ENCODE measurements at places on chromosomes 3 and 15.

- DNase-seq, result no peak
Observed at GRCh38 chr15:36778531-36778930, 199.1 kb downstream of the CDIN1 start.

- no peak for DNase-seq
Observed at GRCh38 chr3:165744025-165744424, 93.2 kb downstream of the BCHE start.

- DNase-seq, result no peak
Observed at GRCh38 chr3:71672340-71672739, 52.9 kb downstream of the EIF4E3 start.

- DNase-seq, result no peak
Observed at GRCh38 chr15:60026555-60026954, 22.4 kb downstream of the FOXB1 start.

- DNase-seq, result no peak
Observed at GRCh38 chr15:60458721-60459120, 20.2 kb downstream of the ICE2 start.

- no peak for DNase-seq
Observed at GRCh38 chr3:156106721-156107373, 13.5 kb upstream of the KCNAB1 start.

GRCh38 chr3:4670352-4670751, 177.2 kb downstream of the ITPR1 start:
- no peak for DNase-seq

DNA sequence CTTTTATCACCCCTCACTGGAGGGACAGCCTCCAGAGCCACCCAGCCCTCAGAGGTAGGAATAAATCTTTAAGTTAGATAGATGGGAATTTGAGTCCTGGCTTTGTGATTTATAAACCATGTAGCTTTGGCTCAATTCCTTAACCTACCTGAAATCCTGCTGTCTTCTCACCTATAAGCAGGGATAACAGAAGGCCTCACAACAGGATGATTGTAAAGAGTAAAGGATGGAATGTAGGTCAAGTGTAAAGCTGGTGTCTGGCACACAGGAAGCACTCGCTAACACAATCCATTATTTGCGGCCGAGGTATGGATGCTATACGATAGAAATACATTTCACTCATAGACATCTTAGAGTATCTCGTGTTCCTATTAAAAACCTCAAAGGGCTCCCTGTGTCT, 162.9 kb upstream of the LRTM1 start:
- no peak for DNase-seq

GRCh38 chr3:46463868-46464241, 850 bp downstream of the LTF start:
- DNase-seq, result no peak

DNA sequence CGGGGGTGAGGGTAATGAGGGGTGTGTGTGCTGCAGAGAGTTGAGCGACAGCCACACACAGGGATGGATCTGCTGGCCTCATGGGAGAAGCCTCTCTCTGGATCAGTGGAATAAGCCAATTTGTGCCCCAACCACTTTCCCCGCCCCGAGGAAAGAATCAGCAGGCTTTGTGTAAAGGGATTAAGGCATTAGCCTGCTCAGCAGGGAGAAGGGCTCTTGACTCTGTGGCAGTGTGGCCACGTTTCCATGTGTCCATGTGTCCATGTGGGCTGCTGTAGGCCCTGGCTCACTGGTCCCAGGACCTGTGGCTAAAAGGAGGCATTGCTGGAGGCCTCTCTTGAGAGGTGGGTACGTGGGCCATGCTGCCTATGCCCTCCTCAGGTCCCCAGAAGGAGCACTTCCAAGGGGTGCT, 104.7 kb downstream of the HMG20A start:
- DNase-seq, result no peak

- no peak for DNase-seq
Observed at GRCh38 chr3:106018929-106019550, 150.2 kb upstream of the CBLB start.

GRCh38 chr15:42363487-42363886, 4.2 kb downstream of the CAPN3 start:
- no peak for DNase-seq

- DNase-seq, result no peak
Observed at GRCh38 chr3:46938118-46938517, 38.4 kb downstream of the CCDC12 start.

DNA sequence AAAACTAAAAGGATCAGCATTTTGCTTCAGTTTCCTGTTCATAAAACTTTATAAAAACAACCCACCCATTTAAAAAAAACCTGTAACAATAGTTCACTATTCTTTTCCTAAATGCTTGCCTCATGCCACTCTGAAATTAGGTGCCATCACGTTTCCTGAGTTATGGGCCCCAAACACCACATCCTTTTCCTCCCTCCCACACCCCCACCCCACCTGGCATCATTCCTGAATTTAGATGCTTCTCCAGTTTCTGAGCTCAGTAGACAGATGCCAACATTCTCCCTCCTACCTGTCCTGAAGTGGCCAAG, 11.9 kb upstream of the ARHGEF3 start:
- no peak for DNase-seq

- no peak for DNase-seq
Observed at GRCh38 chr15:55237219-55238130, 40.7 kb upstream of the RSL24D1 start.

- no peak for DNase-seq
Observed at GRCh38 chr3:190528706-190529105, 14.8 kb downstream of the IL1RAP start.

GRCh38 chr3:94778814-94779494, 716.1 kb downstream of the NSUN3 start:
- no peak for DNase-seq

DNA sequence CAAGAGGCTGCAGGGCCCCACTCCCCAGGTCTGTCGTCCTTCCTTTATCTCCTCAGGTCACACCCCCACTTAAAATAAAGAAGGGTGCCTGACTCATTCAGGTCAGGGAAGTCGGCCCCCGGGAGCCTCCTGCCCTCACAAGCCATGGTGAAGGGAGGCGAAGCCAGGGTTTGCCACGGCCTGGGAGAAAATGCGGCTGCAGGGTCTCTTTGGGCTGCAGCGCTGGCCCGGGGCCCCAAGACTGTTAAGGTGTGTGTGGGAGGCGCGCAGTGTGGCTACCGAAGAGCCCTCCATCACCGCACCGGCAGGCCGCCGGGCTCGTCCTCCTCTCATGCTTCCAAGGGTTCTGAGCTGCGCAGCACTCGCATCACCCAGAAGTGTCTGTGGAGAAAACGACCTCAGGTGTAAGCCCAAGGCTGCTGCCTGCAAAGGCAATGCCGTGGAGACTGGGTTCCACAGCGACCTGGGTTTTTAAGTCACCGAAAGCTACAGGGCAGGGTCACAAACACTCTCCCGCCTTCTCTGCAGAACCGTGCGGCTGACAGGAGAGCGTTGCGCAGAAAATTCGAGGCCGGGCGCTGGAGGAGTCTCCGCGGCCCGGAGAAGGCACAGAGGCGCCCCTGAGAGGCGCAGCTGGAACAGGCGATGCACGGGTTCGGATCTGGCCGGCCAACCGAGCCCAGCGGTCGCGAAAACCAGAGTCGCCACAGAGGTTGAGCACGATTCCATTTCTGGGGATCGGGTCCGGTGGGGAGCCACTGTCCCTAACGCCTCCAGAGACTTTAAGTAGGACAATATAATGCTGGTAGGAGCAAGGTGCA, 8.7 kb downstream of the FOXL2 start:
- DNase-seq, result no peak

GRCh38 chr3:149020839-149021252, 29.5 kb downstream of the GYG1 start:
- no peak for DNase-seq

- DNase-seq, result no peak
Observed at GRCh38 chr3:138974462-138974861, 27.4 kb downstream of the FOXL2NB start.

- DNase-seq, result no peak
Observed at GRCh38 chr15:37019479-37020433, 80.6 kb downstream of the MEIS2 start.

DNA sequence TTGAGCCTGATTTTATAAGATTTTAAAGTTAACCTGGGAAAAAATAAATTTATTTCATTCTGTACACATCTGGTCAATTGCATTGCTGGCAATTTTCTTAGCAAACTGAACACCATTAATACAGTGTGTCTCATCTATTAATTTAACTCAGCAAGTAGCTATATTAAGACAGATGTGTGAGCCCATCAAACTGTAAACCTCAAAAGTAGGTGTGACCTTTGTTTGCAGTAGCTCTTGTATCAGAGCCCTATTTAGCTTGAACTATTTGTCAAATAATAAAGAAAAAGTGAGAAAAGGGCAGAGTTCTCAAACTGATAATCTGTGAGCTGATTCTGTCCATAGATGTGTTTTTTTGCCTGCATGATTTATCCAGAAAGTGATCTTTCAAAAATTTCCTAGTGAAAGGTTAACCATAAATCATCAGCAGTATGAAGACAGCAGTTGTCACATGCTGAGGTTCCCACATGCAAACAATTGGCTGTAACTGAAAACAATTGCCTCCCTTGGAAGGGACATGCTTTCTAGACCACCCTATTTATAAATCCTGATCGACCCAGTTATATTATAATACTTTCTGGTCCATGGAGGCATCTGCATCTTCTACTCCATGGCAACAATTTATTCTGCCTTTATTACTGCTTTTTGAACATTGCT, 646.5 kb downstream of the NSUN3 start:
- no peak for DNase-seq

- no peak for DNase-seq
Observed at GRCh38 chr15:91140601-91141000, 40.5 kb downstream of the SV2B start.

DNA sequence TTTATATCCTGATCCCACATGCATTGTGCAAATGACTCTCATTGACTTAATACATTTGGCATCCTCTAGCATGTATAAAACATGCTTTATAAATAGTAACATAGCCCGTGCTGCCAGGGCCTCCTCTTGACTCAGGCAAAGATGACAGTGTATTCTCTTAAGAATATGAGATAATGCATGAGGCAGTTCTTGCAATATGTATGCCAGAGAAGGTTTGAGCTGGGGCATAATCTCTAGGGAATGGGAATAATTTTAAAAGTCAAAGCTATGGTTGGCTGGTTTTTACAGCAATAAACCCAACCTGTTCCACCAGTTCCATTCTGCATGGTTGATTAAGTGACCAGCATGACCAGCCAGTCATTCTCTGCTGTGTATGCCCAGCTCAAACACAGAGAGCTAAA, 179.0 kb upstream of the PFN2 start:
- DNase-seq, result no peak

GRCh38 chr3:71271596-71271995, 311.9 kb downstream of the FOXP1 start:
- DNase-seq, result no peak

DNA sequence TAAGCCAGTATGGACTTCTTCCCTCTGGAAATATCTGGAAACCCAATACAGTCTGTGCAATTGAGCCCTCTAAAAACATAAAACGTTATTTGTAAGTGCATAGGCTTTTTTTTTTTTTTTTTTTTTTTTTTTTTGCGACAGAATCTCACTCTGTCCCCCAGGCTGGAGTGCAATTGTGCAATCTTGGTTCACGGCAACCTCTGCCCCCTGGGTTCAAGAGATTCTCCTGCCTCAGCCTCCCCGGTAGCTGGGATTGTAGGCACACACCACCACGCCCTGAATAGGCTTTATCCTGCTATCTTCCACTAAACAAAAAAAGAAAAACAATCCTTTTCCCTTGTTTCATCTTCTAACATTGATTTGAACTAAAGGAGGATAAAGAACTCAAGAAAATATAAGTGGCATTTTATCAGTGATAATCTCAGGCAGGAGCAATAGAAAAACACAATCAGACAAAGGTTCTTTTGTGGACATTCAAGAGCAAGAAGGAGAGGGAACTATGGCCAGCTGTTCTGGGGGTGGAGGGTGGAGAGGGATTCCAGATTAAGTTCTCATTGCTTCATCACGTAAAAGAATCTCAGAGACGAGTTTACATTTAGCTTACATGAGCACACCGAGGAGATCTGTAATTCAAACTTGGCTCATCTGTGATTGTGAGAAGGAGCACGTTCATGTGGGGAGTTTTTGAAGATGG, 68.6 kb downstream of the ITGB5 start:
- no peak for DNase-seq

DNA sequence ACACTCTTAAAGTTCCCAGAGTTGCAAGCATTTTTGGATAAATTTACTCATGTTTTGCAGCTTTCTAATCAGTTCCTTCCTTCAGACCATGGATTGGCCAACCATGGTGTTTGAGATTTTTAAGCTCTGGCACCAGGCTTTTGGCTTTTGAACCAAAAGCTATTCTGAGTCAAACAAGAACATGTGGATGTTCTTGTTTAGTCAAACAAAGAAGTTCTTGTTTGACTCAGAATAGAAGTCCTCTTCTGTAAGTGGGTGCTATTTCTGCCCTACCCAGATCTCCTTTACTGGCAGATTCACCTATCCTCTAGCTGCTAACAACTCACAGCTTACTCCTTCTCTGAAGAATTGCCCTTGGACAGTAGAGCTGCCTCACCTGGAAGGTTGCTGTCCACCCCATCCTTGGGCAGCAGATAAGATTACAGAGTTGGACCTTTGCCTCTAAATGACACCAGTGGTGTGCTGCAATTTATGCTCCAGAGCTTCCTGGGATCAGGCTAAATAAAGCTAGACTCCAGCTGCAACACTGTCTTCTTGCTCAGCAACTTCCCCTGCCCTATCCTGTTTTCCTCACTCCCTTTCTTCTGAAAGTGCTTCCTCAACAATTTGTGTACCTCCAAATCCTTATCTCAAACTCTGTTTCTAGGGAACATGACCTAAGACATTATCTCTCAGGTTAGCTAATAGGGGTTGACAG, 65.6 kb downstream of the COL6A6 start:
- DNase-seq, result no peak

DNA sequence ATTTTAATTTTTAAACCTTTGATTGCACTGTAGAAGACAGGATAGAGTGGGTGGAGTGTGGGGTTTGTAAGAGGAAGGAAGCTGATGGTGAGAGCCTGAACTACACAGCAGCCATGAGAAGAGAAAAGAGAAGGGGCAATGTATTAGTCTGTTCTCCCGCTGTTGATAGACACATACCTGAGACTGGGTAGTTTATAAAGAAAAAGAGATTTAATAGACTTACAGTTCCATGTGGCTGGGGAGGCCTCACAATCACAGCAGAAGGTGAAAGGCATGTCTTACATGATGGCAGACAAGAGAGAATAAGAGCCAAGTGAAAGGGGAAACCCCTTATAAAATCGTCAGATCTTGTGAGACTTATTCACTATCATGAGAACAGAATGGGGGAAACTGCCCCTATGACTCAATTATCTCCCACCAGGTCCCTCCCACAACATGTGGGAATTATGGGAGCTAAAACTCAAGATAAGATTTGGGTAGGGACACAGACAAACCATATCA, 37.3 kb downstream of the STARD5 start:
- DNase-seq, result no peak

GRCh38 chr3:158668506-158668905, 3.9 kb downstream of the LXN start:
- DNase-seq, result no peak

GRCh38 chr15:96360581-96361308, 30.2 kb downstream of the NR2F2 start:
- no peak for DNase-seq

- DNase-seq, result no peak
Observed at GRCh38 chr15:52483707-52484106, 45.0 kb downstream of the MYO5A start.
